Femur (tissue), 1 donor: ENCODE measurements at places on chromosomes 6 and 20.
A peak's percentile ranks its signal among the peaks of the same experiment; 100 is the strongest.

DNA sequence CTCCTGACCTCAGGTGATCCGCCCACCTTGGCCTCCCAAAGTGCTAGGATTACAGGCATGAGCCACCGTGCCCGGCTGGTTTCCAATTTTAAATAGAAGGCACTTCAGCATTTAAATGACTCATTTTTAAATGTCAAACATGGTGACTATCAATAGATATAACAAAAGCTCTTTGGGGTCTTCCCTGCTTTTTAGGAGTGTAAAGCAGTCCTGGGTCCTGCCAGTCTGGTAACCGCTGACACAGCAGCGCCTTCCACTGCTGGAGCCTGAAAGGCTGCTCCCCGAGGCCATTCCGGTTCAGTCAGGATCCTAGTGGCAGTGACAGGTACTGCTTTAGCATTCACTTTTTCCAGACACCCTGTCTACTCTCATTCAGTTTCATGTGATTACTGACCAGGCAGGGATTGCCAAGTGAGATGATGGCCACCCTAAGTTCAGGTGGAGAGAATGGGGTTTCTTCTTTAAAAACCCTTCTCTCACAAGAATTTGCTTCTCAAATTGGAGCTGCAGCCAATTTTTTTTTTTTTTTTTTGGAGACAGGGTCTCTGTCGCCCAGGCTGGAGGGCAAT is 5.1 kb downstream of the DIDO1 start:
- DNase-seq: peak; percentile 45

GRCh38 chr20:51029963-51030920 is 7.3 kb upstream of the KCNG1 start:
- peak; percentile 64 for DNase-seq

- DNase-seq: no peak
Measured at GRCh38 chr6:42339991-42340401, 111.7 kb downstream of the TRERF1 start.

GRCh38 chr6:163986313-163986712 is 571.8 kb downstream of the QKI start:
- no peak for DNase-seq

GRCh38 chr6:156718647-156719394 is 58.4 kb upstream of the ARID1B start:
- peak; percentile 51 for DNase-seq

DNA sequence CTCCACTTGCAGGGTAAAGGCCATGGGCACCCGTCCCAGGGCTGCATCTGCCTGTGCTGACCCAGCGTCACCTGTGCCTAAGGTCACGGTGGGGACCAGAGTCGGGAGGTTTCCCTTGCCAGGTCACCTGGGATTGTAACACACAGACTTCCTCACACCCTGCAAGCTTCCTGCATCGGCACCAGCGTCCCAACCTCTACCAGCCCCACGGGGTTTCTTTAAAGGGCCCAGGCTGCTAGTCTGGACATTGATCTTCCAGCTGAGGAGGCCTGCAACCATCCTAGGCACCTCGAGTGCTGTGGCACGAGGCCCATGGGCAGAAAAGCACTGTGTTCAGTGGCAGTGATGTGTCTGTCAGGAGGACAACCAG is 12.6 kb downstream of the ACSS1 start:
- peak; percentile 13 for DNase-seq

DNA sequence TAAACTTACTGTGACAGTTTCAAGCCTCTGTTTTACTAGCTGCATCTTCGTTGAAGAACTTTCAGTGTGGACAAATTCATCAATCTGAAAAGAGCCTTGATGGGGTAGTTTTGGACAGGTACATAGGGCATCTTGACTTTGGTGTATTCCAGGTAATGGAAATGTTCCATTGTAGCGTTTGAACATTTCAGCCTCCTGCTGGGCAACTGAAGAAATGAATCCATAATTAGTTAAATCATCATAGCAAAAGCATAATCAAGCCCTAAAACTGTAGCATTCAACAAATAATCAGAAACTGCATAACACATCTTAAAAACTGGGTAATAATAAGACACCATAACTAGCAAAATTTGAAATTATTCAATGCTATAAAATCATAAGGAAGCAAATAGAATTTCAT is 86.2 kb downstream of the AHI1 start:
- no peak for DNase-seq

DNA sequence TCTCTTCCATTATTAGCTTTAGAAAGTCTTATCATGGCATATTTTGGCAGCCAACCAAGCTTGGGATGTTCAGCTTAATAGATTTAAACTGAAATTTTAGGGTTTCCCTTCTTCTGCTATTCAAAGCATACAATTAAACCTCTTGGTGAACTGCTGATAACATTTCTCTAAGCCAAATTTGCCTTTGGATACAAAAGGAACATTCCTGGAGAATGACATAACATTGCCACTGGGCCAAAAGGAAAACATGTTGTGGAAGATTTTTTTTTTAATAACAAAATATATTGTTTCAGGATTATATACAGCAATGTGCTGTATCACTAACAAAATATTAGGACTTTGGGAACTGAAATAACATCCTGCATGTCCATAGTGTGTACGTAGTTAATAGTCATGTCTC is 215.1 kb upstream of the TBX18 start:
- DNase-seq: no peak

GRCh38 chr6:26043384-26044139 is 43.7 kb upstream of the HFE start:
- DNase-seq: peak; percentile 92

- DNase-seq: no peak
Measured at GRCh38 chr6:72559555-72559954, 62.3 kb upstream of the KCNQ5 start.

DNA sequence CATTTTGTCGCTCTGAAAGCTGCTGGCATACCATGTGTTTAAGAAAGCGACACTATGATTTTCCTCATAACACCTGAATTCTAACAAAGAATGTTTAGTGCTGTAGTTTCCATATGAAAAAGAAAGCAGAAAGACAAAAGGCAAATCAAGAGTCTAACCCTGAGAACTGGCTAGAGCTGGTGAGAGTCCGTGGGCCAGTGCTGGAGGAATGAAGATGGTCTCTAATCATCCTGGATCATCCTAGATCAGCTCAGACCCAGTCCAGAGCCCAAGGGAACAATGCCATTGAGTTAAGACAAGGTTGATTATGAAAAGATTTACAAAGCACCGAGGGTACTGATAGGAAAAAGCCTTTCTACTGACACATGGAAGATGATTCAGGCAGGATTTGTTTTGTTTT is 73.0 kb upstream of the MYLIP start:
- no peak for DNase-seq

DNA sequence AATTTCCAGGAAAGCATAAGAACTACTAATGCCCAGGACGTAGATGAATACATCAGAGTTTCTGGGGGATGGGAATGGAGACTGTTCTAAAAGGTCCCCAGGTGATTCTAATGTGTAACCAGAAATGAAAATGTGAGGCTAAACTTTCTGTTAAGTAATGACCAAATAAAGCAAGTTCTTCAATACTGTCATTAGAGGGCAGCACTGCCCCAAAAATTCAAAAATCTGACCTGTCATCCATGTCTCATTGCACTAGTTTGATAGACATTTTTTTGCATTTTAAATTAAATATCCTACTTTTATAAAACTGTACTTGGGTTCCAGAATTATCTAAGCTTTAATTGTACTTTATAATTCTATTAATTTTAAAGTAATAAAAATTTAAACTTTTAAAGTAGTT is 94.9 kb downstream of the RFX6 start:
- peak; percentile 20 for DNase-seq

DNA sequence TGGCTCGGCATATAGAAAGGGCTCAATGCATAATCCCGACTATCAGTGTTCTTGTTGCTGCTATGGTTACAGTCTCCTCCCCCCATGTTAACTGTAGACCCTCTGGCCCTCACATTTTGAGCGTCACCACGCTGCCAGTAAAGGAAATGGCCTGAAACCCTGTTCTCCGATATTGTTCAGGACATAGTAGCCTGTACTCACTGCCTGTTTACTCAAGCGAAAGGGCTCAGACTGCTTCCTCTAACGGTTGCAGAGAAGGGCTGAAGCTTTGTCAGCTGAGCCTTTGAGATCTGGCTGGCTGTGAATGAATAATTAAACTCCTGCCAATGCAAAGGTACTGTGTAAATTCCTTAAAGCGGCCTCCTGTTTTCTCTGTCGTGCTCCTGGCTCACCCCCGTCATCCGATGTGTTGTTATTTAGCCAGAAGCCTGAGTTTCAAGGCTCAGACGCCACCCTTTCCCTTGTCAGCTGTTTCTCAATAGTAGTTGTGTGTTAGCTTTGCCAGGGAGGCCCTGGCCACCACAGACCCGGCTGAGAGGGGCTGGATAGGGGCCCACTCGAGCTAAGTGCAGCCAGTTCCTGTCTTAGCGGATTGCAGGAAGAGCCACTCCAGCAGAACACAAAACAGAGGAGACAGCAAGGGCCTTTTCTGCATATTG is 31.2 kb upstream of the RALGAPA2 start:
- DNase-seq: peak; percentile 88

DNA sequence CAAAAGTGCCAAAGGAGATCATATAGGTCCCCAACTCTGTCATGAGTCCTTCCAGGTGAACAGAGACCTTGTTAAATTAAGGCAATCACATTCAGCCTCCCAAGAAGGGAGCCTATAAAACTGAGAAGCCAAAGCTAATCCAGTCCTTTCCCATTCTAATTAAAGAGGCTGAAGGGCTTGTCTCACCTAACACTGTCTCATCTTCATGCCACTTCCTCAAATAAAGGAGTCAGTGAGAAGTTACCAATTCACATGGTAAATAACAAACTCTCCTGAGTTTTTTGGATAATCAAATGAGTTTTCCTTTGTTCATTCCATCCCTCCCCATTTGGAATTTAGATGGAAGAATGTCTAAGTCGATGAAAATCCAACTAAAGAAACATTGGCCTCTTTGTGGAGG is 242.8 kb downstream of the UST start:
- DNase-seq: no peak

DNA sequence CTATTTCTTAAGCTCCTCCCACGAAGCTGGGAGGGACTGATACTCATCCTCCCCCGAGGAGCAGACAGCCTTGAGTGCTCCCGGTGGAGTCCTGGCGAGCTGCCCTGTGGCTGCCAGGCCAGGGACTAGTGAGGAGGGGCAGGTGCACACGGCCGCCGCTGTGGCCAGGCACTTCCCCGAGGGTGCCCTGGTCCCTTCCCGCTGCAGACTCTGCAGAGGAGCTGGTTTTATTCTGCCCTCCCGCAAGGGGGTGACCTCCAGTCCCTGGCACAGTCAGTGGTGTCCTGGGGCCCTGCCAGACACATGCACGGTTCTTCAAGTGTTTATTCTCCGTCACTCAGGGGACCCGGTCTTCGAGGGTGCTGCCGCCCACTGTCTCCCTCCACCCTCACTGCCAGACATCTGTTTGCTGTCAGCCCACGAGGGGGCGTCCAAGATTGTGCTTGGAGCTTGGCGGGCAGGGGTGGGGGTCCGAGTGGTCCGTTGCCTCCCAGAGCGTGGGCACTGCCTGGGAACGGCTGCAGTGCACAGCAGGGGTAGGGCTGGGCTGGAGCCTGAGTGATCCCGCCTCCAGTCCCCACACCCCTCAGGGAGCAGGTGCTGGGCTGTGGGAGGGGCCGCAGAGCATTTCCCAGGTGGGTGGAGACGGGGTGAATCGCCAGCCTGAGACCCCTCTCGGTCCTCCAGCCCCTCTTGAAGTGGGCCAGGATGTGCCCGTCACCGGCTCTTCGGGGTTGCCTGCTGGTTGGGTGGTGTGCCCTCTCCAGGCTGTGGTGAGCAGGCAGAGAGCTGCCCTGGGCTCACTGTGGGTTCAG is 3.1 kb upstream of the CABLES2 start:
- no peak for DNase-seq

DNA sequence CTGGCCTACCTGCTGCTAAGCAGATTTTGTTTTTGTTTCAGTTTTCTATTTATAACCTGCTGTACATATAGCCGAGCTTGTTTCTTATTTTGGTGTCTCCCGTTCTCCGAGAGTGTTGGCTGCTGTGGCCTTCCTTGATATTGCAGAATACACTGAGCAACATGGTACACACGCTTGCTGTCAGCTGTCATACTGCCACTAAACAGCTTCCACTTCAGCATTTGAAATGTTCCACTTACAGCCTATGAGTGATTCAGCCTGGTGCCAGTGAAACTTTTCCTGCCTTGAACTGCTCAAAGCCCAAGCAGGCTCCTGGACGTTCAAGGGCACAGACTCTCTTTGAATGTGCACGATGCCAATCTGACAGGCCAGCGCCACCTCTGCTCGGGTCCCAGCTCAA is 87.1 kb downstream of the PSMG4 start:
- no peak for DNase-seq

GRCh38 chr20:57590485-57591288 is 29.5 kb downstream of the ZBP1 start:
- no peak for DNase-seq

- DNase-seq: no peak
Measured at GRCh38 chr20:39036851-39037250, 74.7 kb downstream of the DHX35 start.

GRCh38 chr20:34058831-34059230 is 53.2 kb downstream of the EIF2S2 start:
- no peak for DNase-seq

GRCh38 chr6:1609041-1609647 is 571 bp upstream of the FOXC1 start:
- DNase-seq: peak; percentile 79

- DNase-seq: no peak
Measured at GRCh38 chr20:12570371-12570770, 438.4 kb upstream of the SPTLC3 start.

- no peak for DNase-seq
Measured at GRCh38 chr6:8064638-8065518, 689 bp upstream of the BLOC1S5 start.

DNA sequence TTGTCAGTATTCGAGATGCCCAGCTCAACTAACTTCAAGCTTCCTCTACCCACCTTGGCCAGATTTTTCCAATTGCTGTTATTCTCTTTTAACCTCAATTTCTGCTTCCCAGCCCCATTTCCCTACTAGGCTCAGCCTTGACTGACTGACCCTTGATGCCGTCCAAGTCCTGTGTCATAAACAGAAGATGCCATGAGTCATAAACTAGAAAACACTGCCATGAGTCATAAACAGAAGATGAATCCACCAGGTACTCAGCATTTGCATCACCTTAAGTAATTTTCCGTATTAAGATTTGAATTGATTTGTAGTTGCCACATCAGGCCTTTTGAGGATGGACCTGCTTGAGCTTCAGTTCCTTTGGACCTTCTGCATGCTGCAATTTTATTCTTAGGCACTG is 123.8 kb downstream of the FAM83B start:
- no peak for DNase-seq

- DNase-seq: no peak
Measured at GRCh38 chr20:3021327-3021726, 22.1 kb upstream of the GNRH2 start.

- DNase-seq: peak; percentile 88
Measured at GRCh38 chr6:28589234-28589956, 63.7 kb downstream of the GPX5 start.

GRCh38 chr20:21705575-21706260 is at the start of gene PAX1:
PAX1 (plus strand) TSS chr20:21705664; CDS start chr20:21705713, 49 bp downstream.
- no peak for DNase-seq

- peak; percentile 40 for DNase-seq
Measured at GRCh38 chr6:54717849-54718455, 128.6 kb upstream of the FAM83B start.

DNA sequence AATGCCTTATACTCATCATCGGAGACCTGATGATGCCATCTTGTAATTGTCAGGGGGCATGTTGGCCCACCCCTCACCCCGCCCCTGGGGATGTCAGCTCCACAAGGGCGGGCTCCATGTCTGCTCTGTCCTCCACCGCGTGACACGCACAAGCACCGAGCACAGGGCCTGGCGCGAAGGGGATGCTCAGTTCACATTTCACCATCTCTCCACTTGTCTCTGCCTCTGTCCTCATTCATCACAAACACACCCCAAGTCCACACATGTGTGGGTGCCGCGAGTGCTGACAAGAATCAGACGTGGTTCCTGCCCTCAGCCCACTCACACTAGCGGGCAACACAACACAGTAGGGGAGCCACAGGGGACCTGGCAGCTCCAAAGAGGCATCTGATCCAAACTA is 151.2 kb upstream of the PTPN1 start:
- no peak for DNase-seq
